Hindlimb muscle (tissue), 1 donor: ENCODE measurements at places on chromosomes 11 and 22.

- peak; percentile 74 for DNase-seq
These were observed 5.8 kb upstream of the MIEF1 start for GRCh38 chr22:39496131-39496838.

GRCh38 chr11:127454856-127455255 lies 454.3 kb upstream of the KIRREL3 start:
- DNase-seq, result no peak

DNA sequence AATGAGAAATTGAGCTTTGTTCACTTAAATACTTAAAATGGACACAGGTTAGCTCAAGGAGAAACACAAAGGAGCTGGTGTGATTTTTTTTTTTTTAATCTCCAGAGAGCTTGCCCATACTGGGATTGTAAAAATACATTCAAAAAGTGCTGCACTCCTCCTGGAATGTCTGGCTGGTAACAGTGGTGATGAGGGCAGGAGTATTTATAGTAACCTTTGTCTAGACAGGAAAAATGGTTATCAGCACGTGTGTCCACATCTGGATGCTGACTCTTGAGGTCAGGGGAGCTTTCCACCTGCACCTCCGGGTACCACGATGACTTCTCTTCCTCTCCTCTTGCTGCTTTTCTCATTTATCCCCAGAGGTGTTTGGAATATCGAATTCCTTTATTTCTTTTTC lies 30.1 kb downstream of the EXT2 start:
- DNase-seq, result no peak

GRCh38 chr11:134801570-134801969 lies 389.5 kb upstream of the B3GAT1 start:
- DNase-seq, result no peak

GRCh38 chr11:83166193-83166866 lies 9.4 kb downstream of the PCF11 start:
- DNase-seq, result no peak

DNA sequence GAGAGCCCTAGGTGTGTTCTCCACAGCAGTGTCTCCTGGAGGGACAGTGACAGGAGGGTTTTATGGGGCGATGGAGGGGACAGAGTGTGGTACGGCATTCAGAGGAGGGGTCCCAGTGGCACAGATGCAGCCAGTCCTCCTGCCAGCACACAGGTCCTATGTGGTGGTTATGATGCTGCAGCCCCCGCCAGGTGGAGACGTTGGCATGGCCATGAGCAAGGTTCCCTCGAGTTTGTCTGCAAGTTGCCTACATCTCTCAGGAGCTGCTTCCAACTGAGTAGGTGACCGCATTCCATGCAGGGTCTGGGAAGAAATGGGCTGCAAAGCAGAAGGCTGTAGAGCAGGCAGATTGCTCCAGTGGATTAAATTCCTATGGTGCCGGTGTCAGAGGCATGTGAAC lies 646.0 kb downstream of the TBC1D22A start:
- no peak for DNase-seq

DNA sequence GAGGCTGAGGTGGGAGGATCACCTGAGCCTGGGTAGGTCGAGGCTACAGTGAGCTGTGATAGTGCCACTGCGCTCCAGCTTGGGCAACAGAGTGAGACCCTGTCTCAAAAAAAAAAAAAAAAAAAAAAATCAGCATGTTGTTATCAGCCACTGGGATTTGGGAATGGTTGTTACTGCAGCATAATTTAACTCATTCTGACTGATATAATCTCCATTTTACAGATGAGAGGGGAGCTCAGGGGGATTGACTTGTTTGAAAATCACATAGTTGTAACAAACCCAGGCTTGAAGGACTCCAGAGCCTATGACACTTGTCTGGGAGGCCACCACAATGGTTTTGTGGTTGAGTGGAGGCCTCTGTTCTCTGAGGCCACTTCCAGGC lies 3.0 kb upstream of the SEPTIN3 start:
- no peak for DNase-seq

DNA sequence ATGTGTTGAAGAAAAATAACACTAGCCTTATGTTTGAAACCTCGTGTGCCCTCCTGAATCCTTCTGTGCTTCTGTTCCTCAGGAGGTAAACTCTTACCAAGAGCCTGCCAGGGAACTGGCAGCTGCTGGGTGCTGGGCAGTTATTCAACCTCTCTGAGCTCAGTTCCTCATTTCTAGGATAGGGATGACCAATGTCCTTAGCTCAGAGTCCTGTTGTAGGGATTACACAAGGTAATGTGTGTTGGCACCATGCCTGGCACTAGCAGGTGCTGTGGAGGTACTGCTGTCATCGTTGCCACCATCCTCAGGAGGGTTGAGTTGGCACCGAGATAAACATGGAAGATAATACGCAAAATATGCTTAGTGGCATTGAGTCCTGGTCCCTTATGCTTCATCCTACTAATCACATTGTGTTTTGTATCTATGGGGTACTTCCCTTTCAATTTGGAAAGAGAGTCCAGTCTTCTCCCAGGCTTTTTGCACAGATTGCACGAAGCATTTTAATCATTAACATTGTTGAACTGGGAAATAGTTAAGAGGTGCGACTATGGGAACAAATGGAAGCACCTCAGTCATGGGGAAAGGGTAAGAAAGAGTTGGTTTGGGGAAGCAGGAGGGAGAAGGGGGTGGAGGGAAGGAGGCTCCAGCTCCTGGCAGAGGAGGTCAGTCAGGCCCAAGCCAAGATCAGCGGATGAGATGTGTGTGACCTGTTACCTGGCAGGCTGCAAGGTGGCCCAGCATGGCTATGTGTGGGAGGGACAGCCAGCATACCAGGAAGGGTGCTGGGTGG lies 56.7 kb downstream of the CABIN1 start:
- no peak for DNase-seq

DNA sequence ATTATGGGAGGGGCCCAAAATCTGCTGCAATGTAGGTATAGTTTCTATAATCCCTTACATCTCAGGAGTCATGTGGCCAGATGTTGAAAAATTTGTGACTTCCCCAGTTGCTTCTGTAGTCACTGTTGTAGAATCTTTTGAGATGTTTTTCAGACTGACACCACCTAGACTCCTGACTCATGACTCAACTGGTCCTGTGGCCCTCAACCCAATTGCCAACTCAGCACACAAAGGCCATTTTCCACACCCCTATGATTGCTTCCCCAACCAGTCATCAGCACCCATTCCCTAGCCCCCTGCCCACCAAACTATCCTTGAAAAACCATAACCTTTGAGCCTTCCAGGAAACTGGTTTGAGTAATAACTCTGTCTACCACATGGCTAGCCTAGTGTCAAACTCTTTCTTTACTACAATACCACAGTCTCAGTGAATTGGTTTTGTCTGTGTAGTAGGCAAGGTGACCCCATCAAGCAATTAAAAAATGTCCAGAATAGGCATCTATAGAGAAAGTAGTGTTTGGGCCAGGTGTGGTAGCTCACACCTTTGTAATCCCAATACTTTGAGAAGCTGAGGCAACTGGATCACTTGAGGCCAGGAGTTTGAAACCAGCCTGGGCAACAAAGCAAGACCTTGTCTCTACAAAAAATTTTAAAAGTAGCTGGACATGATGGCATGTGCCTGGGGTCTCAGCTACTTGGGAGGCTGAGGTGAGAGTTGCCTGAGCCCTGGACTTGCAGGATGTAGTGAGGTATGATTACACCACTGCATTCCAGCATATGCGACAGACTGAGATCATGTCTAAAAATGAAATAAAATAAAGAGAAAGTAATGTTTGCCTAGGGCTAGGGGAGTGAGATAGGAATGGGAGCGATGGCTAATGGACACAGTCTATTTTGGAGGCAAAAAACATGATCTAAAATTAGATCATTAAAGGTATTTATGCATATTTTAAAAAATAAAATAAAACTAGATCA lies 24.1 kb upstream of the FEZ1 start:
- no peak for DNase-seq

- no peak for DNase-seq
These were observed 77.7 kb downstream of the GAB2 start for GRCh38 chr11:78339945-78340344.

DNA sequence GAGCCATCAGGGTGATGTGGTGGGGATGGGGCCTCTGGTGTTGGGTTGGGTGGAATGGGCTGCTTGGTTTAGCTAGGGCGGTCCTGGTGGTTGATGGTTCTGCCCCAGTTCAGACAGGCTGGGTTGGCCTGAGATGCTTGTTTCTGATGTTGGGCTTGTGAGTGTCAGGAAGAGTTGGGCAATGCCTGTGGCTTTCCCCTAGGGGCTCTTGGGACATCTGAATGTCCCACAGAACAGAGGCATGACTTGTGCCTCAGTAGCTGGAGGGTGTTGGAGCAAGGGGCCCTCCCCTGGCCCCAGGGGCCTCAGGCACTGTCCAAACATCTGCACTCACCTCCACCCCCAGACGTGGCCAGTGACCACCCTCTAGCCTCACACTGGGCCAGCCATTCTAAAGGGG lies 14.0 kb upstream of the CTSD start:
- DNase-seq, result no peak

DNA sequence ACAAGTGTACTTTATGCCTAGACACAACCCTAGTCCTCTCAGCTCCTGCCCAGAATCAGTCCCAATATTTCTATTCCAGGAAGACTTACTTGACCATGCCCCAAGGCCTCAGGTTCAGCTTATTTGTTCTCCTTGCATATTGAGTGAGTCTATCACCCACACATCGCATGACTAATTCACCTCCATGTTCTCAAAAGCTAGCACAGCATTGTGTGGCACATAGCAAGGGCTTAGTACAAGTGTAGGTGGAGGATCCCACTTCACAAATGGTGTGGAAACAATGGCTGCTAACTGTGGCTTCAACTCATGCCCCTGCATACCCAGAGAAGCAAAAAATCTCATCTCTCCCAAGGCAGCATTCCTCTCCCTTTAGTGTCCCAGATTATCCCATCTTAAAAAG lies 602.6 kb upstream of the API5 start:
- no peak for DNase-seq

DNA sequence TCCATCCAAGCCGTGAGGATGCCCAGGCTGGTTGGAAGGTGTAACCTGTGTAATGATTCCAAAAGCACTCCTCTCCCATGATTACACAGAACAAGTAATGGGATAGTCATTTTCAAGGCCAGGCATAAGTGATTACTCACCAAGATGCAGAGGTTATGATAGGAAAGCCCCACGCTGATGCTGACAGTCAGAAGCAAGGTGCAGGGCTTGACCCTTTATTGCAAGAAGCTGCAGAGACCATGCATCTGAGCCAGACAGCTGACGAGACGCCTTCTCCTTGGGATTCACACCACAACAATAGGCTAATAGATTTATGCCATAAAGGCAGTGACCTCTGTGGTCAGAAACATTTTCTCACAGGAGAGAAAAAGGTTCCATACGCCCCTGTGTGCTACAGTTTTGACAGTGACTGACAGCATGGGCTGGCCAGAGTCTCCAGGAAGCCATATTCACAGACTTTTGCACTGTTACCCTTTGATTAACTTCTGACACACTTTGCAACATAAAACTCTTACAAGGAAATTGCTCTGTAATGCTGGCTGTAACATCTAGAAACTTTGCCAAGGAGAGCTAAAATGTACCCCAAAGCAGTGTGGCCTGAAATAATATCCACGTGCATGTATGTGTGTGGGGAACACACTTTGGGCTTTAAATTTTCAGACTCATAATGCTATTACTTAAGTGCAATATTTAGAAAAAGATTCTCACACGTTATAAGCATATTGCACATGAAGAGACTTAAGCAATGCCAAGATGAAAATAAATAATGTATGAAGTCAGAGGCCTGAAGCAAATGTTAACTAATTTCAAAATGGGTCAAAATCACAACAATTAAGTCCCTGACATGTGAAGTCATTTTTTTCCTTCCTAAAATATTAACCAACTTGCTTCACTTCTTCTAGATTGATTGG lies 1079.0 kb upstream of the TENM4 start:
- no peak for DNase-seq

DNA sequence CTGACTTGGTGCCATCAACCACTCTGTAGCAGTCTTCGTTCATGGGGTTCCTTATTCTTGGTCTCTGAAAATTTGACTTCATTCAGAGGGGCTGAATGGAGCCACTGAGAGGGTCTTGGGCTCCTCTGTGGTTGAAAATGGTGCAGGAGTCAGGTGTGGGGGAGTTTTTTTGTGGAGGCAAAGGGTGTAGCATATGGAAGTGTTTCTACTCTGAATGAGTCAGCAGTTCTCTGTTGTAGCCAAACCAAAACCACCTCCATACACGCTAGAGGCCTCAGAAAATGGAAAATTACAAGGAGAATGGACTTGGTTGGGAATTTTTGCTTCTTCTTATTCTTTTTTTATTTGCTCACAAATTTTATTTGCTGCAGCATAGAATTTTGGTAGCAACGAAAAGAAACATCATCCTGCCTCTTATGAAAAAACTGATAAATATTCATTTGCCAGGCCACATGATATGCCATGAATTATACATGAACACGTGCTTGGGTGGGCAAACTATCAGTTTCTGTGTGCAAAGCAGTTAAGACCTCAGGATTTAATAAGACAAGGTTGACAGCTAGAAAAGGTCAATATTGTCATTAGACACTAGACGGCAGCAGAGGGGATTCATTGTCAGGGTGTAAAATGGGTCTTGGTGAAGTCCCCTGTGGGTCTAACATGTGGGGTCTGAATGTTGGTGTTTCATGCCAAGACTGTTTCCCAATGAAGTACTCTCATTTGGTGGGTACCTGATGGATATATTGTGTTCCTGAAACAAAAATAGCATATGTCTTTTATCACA lies 111.7 kb downstream of the MYO18B start:
- DNase-seq, result no peak

DNA sequence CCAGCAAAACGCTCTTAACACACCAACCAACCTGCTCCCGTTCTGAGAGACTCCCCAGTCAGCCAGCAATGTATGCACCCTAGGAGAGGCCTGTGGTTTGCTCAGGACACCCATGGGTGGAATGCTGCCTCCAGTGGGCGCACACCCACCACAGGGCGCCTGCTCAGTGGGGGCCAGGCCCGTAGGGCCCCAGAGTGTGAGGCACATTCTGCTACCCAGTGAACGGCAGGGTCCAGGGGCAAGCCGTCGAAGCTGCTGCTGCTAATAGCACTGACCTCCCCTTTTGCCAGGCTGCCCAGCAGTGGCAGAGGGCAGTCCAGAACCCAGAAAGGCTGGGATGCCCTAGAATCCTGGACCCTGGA lies 12.8 kb downstream of the B3GAT1 start:
- no peak for DNase-seq

- DNase-seq, result no peak
These were observed 88.6 kb upstream of the DBX1 start for GRCh38 chr11:20248871-20249270.

GRCh38 chr11:14973621-14974514 lies 1.7 kb upstream of the CALCA start:
- no peak for DNase-seq

GRCh38 chr22:27513021-27513420 lies 288.5 kb downstream of the MN1 start:
- no peak for DNase-seq
